ENCODE measurements at places on chromosomes 12 and 14.

DNA sequence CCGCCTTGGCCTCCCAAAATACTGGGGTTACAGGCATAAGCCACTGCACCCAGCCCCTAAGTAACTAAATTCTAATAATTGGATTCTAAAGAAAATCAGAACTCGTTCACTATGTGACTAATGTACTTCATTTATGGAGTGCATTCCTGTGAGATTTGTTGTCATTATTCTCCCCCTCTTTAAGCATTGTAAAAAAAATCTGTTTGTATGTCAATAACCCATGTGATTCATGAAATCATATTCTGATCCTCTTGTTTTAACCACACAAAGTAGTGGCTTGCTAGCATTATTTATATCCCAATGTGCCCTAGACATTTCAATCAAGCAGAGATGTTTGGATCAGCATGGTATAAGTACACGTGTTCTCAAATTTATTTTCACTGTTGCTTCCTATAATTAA lies 78.2 kb upstream of the OSBPL8 start:
- no peak for DNase-seq

DNA sequence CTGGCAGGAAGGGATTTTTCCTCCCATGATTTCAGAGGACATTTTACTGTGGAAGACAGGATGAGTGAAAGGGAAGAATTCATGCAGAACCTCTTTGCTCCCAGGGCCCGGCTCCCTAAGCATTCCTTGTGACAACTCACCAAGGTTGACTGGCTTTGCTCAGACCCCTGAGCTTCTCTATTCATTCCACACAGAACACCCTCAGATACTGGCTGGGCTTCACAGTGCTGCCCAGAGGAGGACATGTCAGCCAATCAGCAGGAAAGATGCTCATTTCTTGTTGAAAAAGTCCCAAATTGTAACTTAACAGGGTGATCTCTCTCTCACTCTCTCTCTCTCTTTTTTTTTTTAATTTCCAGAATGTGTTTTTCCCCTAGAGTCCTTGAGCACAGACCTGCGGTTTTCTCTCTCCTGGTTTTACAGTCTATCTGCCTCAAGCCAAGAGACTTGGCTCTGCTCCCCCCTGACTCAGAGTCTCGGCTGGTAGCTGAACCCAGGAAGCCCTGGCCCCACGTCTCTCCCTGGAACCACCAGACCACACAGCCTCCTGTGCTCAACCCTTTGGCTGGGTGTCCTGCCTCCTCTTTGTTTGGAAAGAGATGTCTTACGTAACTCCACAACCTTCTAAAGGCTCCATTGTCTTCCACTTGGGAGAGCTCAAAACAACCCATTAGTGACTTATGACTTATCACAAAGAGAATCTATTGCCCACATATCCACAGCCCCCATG lies 43.9 kb downstream of the SSPN start:
- DNase-seq, result no peak

DNA sequence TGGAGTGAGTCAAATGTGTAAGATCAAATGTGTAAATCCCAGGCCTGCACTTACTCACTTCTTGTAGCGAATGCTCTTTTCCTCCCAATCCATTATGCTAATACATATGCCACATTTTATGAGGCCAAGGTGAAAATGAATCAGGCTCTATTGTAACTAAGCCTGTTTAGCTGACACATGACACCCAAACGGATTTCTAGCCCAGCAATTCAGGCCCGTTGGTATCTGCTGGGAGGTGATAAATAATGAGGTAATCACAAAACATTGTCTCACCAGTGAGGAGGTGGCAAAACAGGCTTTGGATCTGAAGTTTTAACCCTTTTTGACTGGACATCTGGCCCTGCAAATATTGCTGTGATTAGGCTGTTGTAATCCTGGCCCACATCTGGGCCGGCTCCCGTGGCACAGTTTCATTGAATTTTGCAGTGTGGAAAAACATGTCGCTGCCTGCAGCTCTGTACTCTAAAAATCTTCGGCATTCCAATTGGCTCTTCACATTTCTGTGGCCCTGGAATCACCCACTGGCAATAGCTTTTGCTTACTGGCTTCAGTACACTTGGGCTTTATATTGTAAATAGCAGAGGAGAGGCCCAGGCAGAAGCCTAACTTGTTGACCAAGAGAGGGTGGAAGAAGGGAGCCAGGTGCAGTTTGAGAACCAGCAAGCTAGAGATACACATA lies 106.1 kb downstream of the PAX9 start:
- DNase-seq, result no peak

GRCh38 chr12:75315518-75315917 lies 14.6 kb downstream of the CAPS2 start:
- no peak for DNase-seq

GRCh38 chr12:57470286-57470969 lies 9.2 kb downstream of the ARHGAP9 start:
- no peak for DNase-seq

- no peak for DNase-seq
These were observed 18.9 kb downstream of the MNAT1 start for GRCh38 chr14:60753264-60754119.

GRCh38 chr12:92640691-92641090 lies 62.1 kb upstream of the PLEKHG7 start:
- DNase-seq, result no peak

- no peak for DNase-seq
These were observed 228.0 kb downstream of the MON2 start for GRCh38 chr12:62694632-62695031.

DNA sequence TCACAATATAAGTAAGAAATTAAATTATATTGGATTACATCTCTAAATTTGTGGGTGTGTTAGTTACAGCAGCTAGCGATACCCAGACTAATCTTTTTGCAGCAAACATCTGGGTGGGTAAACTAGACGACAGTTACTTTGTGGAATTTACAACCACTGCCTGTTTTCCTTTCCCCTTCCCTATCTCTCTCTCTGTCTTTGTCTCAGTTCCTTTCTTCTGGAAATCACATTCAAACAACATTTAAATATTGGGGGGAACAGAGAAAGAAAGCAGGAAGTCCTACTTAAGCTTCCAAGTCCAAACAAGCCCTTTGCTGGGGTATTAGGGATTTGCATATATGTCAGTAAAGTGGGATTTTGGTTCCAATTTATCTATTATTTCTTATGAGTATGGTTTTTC lies 97.6 kb downstream of the WIF1 start:
- no peak for DNase-seq

- DNase-seq, result no peak
These were observed 114.3 kb downstream of the NPAS3 start for GRCh38 chr14:33052943-33053342.

GRCh38 chr14:85054178-85054577 lies 475.8 kb upstream of the FLRT2 start:
- no peak for DNase-seq

DNA sequence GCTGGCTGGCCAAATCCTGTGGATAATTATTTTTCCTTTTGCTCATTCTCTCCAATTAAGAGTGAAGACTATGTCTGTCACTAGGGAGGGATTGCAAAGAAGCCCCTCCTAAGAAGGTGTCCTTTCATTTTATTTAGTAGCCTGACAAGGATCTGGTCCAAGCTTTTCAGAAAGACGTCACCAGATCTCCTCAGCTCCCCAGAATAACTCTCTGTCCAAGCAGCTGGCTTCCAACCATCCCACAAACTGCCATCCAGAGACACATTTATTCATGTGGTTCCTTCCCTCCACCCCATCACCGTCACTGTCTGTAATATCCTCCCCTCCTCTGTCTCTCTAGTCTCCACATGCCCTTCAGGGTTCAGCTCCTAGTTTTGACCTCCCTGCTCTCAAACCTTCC lies 69.9 kb downstream of the PPM1H start:
- no peak for DNase-seq

DNA sequence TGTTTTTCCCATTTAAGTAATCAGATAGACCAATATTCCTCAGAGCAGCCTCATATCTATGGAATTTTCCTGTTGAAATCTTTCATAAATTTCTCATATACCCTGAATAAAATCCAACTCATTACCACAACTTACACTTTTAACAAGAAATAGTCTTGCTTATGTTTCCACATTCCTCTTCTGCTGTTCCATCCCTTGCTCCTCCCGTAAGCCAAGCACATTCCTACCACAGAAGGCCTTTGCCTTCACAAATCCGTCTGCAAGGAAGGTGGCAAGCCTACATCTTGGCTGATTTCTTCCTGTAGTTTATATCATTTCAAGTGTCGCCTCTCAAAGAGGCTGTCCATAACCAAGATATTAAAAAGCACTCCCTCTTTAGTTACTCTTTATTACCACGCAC lies 127.7 kb downstream of the C12orf50 start:
- no peak for DNase-seq

- no peak for DNase-seq
These were observed 85.9 kb downstream of the VEZT start for GRCh38 chr12:95303476-95303875.

DNA sequence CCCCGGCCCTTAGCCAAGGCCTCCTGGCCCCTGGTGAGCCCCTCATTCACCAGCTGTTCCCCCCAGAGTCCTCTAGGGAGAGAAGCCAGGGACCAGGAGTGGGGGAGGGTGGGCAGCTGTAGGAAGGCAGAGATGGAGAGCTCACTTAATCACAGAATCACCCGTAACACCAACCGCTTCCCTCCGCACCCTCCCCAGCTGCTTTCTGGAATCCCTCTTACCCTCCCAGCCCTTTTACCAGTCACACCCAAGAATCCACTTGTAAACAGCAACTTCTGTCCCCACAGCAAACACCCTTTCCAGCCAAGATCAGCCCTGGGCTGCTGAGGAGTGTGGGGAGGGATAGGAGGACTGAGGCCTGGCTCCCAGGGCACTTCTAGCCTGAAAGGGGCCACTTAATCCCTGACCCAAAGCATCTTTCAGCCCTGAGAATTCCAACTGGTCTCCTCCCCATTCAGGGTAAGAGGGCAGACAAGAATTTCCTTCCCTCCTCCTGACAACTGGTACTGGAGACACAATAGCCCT lies 18.8 kb downstream of the NCKAP5L start:
- DNase-seq, result no peak

Measured in activated CD4-positive, CD25-positive, alpha-beta regulatory T cell (primary cell).